ENCODE measurements at places on chromosomes 4 and X.

DNA sequence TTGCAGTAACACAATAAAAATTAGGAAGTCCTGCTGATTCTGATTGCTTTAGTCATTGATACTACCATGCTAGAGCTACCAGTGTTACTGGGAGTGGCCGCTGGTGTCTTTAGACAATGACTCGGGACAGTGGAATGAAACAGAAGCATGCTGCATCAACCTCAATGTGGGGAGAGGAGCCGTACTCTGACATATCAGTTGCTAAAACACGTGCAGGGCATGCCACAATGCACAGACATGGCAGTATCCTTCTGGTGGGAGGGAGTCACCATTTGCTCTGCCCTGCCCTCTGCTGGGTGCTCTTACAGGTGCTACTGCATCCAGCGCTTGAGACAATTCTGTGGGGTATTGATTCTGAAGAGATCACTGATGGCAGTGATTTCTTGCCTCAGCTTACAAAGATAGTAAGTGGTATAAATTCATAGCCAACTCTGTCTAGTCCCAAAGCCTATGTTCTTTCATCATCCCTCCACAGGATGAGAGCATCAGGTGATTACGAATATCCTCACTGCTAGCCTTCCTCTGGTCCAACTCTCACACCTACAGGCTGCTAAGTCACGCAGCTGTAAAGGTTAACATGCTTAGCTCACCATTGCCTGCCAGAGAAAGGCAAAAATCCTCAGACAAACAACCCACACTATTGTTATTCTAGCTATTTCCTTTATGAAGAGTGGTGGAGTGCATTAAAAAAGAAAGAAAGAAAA is 43.7 kb downstream of the NSG1 start:
- DNase-seq: no peak

GRCh38 chrX:5117816-5118215 is 1110.9 kb downstream of the NLGN4X start:
- no peak for DNase-seq

- DNase-seq: no peak
These were observed 845 bp downstream of the ZAR1 start for GRCh38 chr4:48490680-48491513.

- no peak for DNase-seq
These were observed 22.0 kb upstream of the TMPRSS11B start for GRCh38 chr4:68267433-68267944.

DNA sequence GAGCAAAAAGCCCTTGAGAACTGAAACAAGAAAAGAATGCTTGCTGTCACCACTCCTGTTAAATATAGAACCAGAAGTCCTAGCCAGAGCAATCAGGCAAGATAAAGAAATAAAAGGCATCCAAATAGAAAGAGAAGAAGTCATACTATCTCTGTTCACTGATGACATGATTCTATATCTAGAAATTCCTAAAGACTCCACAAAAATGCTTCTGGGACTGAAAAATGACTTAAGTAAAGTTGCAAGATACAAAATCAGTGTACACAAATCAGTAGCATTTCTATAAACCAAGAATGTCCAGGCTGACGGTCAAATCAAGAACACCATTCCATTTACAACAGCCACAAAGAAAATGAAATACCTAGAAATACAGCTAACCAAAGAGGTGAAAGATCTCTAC is 552.7 kb upstream of the SLIT2 start:
- DNase-seq: no peak

DNA sequence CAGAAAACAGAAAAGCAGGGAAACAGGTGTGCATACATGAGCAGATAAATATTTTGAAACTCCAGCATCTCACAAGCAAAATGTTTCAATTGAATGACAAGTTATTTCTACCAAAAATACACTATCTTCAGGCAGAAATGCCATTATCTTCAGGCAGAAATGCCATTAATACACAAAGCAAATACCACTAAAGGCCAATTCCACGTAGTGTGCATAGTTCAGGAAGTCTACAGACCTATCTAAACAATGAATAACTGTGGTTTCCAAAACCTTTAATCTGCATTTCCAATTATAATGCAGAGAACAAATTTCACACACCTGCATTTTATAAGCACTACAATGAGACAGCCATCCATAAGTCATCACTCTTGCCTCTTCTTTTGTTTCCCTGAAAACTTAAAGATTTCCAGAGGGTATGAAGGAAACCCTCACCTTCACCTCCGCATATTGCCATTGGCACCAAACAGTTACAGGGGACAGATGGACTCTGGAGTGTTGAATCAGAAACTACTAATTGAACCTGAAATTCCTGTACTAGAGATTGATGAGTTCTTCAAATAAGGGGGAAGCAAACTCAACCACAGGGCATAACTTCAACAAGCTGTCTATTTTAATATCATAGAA is 179.0 kb downstream of the PDGFC start:
- DNase-seq: no peak

GRCh38 chr4:8472689-8473197 is 32.2 kb downstream of the TRMT44 start:
- no peak for DNase-seq

- DNase-seq: no peak
These were observed 15.6 kb downstream of the SHOX start for GRCh38 chrX:646228-646495.

- no peak for DNase-seq
These were observed 7.1 kb downstream of the SLC25A31 start for GRCh38 chr4:127737295-127737694.

DNA sequence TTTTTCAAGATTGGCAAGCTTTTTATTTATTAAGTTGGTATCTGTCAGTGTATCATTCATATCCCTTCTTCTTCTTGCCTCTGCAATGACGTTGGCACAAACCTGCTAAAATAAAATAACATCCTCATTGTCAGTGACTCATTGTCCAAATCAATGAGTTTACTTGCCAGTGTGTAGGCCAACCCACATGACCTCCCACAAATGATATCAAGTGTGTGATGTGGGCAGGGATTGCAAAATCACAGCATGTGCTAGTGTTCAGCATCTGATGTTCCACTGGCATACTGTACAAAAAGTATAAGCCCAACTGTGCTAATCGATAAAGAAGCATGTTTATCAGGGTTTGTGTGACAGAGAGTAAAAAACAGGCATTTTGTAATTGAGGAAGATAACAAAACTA is 25.5 kb downstream of the GPAT3 start:
- no peak for DNase-seq

- no peak for DNase-seq
These were observed 181.5 kb downstream of the GUCY2F start for GRCh38 chrX:109300415-109300814.

DNA sequence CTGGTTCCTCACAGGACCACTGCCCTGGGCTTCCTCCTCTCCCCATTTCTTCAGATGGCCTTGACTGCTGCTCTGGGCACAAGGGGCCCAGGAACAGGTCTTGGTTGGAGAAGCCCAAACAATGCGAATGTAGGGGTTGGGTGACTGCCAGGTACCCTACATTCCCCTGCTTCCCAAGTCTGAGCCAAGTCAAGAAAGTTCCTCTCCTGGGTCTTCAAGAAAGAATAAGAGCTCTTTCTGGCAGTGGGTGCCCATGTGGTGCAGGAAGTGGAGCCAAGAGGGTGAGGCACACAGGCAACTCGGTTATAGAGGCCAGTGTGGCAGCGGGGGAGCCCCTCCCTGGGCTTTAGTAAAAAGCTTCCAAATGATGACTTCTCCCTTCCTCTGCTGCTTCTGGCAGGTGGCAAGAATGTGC is 2.7 kb downstream of the SLC34A2 start:
- DNase-seq: no peak

- DNase-seq: no peak
These were observed 2.9 kb downstream of the ARAF start for GRCh38 chrX:47563801-47564315.

GRCh38 chrX:8738588-8739189 is 6.8 kb upstream of the ANOS1 start:
- no peak for DNase-seq

GRCh38 chr4:19520939-19521520 is 730.7 kb upstream of the SLIT2 start:
- no peak for DNase-seq

DNA sequence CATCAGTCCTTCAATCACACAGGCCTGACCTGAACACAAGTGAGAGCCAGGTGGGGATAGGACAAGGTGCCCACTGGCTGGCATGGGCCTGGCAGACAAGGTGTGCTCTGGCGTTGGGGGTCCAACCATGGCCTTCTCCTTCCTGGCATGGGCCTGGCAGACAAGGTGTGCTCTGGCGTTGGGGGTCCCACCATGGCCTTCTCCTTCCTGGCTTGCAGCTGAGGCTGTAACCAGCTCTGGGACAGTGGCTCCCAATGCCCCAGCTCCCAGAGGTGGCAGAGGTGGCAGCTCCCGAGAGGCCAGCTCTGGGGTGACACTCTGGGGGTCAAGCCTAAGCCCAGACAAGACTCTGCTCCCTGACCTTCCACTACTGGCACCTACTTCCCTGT is 62.6 kb downstream of the JAKMIP1 start:
- DNase-seq: no peak

DNA sequence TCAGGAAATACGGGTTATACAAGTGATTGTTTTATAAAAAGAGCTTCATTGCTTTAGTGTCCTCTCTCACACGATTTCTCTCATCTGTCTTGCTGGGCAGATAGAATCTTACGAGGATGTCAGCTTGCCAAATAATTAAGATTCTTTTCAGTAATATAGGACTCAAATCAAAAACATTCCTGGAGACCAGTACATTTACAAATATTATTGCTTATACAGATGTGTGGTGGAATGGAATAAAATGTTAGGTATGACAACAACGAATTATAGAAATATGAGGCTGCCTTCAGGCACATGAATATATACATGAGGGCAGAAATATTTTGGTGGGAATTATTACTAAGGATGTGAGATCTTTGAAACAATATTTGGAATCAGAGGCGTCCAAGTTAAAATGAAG is 88.9 kb downstream of the GC start:
- no peak for DNase-seq

DNA sequence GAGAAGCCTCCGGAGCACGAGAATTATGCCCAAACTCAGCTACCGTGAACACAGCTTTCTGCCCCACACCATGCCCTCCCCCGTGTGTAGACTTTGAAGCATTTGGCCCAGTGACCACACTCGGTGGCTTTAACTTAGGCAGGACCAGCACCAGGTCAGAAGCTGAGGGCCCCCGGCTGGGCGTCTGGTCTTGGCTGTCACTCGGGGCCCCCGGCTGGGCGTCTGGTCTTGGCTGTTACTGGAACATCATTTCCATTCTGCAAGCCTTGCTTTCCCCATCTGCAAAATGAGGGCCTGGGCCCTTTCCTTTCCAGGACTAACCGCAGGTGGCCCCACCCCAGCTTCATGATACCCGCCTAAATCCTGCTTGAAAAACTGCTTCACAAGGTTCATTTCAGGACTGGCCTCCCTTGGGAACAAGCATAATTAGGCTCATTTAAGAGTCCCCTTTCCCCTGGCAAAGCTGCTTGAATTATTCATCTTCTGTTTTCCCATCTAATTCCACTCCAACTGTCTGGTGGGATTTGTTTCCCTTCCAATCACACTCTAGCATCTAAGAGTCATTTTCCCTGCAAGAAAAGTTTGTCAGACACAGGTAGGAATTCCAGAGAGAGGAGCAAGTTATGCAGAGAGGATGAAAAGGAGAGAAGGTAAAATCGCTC is 82.5 kb downstream of the WFS1 start:
- DNase-seq: peak; percentile 82

GRCh38 chrX:119402588-119402987 is 3.5 kb downstream of the SLC25A43 start:
- DNase-seq: no peak

GRCh38 chr4:180539284-180539683 is 1703.9 kb upstream of the TENM3 start:
- DNase-seq: no peak

- DNase-seq: no peak
These were observed 154.3 kb upstream of the EDNRA start for GRCh38 chr4:147326591-147326990.

- no peak for DNase-seq
These were observed 86.8 kb downstream of the FAM53A start for GRCh38 chr4:1597021-1597931.

GRCh38 chrX:123601437-123601836 is 131.4 kb downstream of the THOC2 start:
- no peak for DNase-seq

DNA sequence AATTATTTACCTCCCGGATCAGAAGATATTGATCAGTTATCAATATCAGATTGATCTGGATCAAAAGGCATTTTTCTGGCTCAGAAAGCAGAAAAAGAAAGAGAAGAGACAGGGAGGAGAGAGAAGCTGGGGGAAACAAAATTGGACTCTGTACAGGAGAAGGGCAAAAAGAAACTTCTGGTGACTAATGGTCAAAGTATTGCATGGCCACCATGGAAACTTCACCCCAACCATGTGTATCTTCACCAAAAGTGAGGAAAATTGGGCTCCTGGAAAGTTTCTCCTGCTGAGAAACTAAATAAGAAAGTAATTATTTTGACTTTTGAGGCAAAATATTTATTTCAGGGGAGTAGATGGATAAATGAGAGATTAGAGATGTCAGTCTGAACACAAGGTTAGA is 33.9 kb downstream of the RNF150 start:
- no peak for DNase-seq

DNA sequence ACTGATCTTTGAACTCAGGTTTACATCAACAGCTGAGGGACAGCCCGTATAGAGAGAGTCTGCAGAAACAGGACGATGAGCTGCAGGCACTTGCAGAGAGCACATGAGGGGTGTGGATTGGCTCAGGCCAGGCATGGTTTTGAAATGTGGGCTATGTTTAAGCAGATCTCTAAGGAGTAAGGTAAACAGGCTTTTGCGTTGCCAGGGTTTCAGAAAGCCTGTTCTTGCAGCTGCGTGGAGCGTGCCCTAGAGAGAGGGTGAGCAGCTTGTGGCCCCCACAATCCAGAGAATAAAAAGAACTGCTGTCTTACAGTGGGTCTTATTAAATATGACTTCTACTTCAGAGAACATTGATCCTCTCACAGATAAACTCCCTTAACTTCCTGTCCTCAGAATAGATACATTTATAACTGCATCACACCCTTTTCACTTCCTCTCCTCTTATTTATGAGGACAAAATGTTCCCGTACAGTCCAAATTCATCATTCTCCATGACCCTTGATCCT is 64.1 kb downstream of the TMA16 start:
- no peak for DNase-seq

GRCh38 chr4:183635321-183635720 is 23.7 kb downstream of the RWDD4 start:
- no peak for DNase-seq

DNA sequence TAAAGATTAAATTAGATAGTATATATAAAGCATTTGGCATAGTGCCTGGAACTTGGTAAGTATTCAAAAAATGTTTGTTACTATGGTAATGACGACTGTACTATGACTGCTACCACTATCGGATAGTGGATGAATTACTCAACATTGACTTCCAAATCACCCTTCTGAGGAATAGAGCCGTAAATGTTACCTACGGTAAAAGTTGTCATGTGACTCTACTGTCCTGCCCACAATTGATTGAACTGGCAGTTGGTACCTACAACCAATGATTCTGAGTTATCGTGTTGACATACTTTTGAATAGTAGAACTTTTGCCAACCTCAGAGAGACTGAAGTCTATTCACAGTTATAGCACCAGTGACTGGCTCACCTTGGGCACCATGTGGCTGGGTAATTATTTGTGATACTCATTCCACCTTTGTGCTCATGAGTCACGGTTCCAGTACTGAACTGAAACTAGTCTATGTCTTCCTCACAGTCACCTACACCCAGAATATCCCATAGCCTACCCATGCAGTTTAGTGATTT is 185.5 kb upstream of the PITX2 start:
- DNase-seq: no peak

- no peak for DNase-seq
These were observed 15.1 kb upstream of the UGT2B17 start for GRCh38 chr4:68591204-68591603.

Data from NCI-H526 (cell line).